ENCODE measurements at places on chromosomes 4 and X.

- no peak for DNase-seq
These were observed 286.9 kb downstream of the EVC2 start for GRCh38 chr4:5421416-5421815.

DNA sequence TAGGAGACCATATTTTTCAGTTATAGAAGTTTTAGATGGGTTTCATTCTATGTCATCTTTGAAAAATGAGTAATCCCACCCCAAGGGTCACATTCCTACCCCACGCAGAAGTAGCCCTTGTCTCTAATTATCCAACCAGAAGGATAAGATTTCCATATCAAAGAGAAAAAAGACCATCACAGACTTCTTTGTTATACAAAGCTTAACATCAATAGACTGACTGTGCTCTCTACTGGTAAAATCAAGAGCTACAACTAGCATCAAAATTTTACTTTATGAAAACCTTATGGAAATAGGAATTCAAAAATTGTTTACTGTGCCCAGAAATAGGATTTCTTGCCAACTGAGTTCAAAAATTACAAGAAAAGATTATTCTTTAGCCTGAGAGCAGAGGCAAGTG is 24.9 kb downstream of the TNMD start:
- no peak for DNase-seq

DNA sequence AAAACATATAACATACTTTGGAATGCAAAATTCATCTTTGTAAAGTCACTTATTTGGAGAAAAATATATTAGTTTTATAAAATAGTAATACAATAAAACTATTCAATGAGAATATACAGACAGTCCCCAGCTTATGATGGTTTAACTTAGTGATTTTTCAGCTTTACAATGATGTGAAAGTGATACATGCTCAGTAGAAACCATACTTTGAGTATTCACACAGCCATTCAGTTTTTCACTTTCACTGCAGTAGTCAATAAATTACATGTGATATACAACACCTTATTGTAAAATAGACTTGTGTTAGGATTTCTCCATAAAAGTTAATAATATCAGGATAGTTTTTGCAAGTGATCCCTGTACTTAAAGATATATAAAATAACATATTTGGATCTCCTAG is 436.0 kb downstream of the CENPC start:
- no peak for DNase-seq

- no peak for DNase-seq
These were observed 547 bp downstream of the GUCY1A1 start for GRCh38 chr4:155667222-155667567.

GRCh38 chr4:100022792-100023222 is 72.7 kb upstream of the H2AZ1 start:
- DNase-seq = no peak

GRCh38 chr4:153111426-153112040 is 92.7 kb upstream of the TRIM2 start:
- DNase-seq = no peak

DNA sequence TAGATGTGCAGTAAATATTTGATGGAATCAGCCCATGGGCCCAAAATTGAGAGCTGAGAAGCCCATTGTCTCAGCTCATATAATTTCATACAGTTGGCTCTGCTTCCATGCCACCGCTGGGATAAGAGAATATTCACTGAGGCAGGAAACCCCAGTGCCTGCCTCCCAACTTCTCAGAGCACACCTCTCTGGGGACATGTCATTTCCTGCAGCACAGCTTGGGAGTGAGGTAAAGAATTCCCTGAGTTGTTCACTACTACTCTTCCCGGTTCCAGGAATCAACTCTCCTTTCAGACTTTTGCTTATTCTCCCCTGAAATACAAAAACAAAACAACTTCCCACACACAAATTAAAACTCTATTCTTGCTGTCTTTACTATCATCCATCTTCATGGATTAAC is 389.3 kb downstream of the MAPK10 start:
- no peak for DNase-seq

DNA sequence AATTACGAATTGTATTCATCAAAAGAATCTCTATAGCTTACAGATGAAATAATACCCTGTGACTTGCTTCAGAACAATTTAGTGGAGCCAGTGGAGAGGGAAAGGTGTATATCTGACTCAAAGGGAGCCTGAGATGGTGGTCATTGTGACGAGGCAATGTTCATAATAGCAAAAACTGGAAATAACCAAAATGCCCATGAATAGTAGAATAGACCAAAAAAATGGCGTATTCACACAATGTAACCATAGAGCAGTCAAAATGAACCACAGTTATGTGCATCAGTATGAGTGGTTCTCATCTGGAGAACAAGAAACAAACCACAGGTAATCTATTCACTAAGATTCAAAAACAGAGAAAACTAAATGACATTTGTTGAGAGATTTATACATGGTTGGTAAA is 125.3 kb upstream of the CLNK start:
- no peak for DNase-seq

- no peak for DNase-seq
These were observed 28.9 kb downstream of the LNX1 start for GRCh38 chr4:53562409-53562808.

DNA sequence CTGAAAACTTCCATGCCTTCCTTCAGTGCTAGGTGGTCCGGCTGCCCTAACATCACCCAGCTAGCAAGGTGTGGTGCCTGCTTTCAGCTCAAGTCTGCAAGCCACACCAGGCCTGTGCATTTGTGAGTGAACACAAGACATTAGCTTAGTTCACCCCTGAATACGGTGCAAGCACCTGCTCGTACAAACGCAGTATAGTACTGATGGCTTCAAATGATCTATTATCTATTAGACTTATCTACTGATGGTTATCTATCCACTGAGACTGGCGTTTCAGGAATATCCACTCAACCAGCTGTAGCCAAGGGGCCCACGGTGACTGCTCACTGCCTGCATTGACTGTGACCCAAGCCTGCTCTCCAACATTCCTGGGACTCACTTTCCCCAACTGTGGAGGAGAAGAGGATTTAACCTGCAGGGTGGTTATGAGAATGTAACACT is 155.9 kb downstream of the SHOX start:
- DNase-seq = no peak

DNA sequence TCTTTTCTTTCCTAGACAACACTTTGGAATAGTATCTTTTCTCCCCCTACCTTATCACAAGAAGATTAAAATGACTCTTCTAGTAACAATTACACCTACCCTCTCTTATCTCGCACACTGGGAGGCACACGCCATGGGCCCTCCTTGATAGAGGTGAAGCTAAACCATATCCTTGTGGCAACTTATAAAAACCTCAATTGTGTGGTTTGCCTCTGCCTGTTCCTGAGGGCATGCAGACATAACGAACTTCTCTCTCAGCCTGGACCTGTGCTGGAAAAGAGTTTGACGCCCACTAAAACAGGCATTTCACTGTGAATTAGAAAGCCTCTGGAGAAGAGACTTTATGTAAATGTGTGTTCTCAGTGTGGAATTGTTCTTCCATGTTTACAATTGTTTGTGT is 141.2 kb downstream of the NDST3 start:
- DNase-seq = no peak

- DNase-seq = no peak
These were observed 111.3 kb downstream of the SYNPO2 start for GRCh38 chr4:118999919-119000318.

DNA sequence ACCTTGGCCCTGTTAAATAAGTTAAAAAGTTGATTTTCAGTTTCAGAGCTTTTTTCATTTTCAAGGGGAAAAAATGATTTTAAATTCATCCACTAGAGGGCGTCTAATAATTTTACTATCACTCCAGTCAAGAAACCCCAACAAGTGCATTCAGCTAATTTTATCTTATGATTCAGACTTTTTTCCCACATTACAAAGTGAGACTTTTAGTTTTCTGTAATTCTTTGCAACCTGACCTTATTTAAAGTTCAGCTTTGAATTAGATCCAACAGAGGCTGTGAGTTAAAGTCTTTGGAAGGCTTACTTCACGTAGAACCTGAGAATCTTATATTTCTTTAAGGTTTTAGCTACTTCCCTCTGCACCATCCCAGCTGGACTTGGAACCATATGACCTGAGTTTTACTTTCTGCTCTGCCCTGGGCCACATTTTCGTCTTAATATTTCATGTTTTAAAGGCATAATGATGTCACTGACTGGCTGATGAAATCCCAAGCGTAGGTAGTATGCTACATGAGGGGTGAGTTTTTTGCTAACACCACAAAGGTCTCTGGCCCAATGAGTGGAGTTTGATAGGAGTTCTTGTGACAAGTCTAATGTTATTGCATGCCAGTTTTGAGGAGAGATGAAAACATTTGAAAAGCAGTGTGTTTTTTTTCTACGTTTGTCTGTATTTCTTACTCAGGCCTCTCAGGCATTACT is 7.2 kb downstream of the GNRHR start:
- no peak for DNase-seq

GRCh38 chr4:132328761-132329160 is 820.3 kb upstream of the PCDH10 start:
- DNase-seq = no peak

- no peak for DNase-seq
These were observed 45.9 kb downstream of the NUDT6 start for GRCh38 chr4:122876456-122876855.

- DNase-seq = no peak
These were observed 46.4 kb upstream of the VEGFD start for GRCh38 chrX:15430584-15430983.

GRCh38 chr4:14223461-14223860 is 595.9 kb upstream of the BOD1L1 start:
- no peak for DNase-seq

- DNase-seq = no peak
These were observed 19.1 kb upstream of the S100P start for GRCh38 chr4:6674500-6675149.

- no peak for DNase-seq
These were observed 14.2 kb upstream of the MID1 start for GRCh38 chrX:10634392-10635161.

DNA sequence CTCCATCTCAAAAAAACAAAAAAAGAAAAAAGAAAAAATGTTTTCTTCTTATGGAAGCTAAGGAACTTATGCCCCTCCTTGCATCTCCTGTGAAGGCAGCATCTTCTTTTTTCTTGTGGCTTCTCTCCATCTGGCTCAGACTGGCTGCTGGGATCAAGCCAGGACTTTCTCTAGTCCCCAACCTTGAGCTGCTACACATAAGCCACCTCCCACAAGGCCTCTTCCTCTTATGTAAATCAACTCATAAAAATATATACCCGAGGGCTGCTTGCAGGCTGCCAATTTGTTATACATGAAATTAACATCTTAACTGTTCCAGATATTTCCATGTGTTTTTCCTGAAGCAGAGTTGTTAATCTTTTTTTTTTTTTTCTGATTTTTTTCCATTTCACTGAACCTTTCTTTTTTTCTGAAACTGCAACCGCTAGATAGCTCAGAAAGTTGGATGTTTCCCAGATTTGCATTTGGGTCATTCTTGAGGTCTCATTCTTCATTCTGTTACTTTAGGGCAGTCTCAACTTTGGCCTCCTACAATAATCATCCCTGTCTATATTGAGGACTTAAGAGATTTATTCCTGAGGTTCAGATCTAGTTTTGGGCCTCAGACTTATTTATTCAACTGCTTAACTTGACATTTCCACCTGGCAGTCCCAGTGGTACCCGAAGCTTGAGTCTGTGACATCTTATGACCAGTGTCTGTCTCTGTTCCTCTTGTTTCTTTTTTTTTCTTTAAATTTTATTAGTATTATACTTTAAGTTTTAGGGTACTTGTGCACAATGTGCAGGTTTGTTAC is 10.3 kb downstream of the SNX25 start:
- DNase-seq = no peak

- DNase-seq = no peak
These were observed 1.7 kb downstream of the SH3D19 start for GRCh38 chr4:151323667-151324066.

Data from stimulated activated CD8-positive, alpha-beta memory T cell treated with anti-CD3 and anti-CD28 coated beads, Interleukin-4, amount 100 ng/mL, for 1 hour (primary cell).